Stimulated activated CD4-positive, alpha-beta T cell treated with anti-CD3 and anti-CD28 coated beads, Interleukin-4, amount 100 ng/mL, for 24 hours (primary cell): ENCODE measurements at places on chromosomes 5 and 9.
A peak's percentile ranks its signal among the peaks of the same experiment; 100 is the strongest.

- no peak for DNase-seq
These were observed 12.6 kb upstream of the COL23A1 start for GRCh38 chr5:178602752-178603151.

DNA sequence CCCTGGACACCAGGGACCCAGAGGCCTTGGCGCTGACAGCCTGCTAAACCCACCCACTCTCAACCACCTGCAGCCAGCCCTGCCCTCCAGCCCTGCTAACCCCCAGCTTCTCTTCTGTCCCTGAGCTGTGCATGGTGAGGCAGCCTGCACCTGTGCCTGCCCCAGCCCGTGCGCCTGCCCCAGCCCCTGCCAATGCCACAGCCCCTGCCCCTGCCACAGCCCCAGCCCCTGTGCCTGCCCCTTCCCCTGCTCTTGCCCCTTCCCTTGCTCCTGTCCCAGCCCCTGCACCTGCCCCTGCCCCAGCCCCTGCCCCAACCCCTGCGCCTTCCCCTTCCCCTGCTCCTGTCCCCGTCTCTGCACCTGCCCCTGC lies 43.3 kb upstream of the IRX4 start:
- DNase-seq, result no peak

GRCh38 chr9:23492126-23493002 lies 333.7 kb downstream of the ELAVL2 start:
- no peak for DNase-seq

DNA sequence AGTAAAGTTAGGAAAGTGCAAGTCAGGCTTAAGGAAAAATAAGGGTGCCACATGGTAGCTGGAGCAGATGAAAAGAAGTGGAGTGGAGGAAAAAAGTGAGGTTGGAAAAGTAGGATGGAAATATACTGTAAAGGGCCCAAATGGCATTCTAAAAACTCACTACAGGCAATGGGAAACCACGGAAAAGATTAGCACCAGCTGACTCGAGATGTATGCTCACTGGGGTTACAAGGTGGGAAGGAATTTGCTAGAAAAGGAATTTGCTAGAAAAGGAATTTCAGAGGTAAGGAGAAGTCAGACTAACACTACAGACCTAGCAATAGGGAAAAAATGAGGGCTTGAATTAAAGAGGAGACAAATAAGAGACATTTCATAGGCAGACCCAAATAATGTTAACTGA lies 3.6 kb downstream of the PSMD5 start:
- no peak for DNase-seq

DNA sequence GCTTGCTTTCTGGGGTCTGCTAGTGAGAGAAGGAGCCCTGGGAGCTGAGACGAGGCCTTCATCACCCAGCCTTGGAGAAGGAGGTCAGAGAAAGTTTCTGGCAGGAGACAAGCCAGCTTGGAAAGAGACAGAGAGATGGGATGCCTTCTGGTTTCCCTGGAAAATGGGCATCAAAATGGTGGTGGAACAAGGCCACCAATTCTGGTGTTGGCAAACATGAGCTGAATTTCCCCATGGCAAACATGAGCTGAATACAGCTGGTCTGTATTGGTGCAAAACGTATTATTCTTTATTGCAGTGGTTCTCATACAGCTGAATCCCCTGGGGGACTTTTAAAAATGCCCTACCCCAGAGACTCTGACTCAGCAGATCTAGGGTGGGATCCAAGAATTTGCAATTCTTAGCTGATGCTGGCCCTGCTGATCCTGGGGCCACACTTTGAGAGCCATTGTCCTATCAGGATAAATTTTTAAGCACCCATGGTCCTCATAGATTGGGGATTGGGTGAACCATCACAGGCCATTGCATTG lies 39.1 kb upstream of the S1PR3 start:
- DNase-seq, result no peak

DNA sequence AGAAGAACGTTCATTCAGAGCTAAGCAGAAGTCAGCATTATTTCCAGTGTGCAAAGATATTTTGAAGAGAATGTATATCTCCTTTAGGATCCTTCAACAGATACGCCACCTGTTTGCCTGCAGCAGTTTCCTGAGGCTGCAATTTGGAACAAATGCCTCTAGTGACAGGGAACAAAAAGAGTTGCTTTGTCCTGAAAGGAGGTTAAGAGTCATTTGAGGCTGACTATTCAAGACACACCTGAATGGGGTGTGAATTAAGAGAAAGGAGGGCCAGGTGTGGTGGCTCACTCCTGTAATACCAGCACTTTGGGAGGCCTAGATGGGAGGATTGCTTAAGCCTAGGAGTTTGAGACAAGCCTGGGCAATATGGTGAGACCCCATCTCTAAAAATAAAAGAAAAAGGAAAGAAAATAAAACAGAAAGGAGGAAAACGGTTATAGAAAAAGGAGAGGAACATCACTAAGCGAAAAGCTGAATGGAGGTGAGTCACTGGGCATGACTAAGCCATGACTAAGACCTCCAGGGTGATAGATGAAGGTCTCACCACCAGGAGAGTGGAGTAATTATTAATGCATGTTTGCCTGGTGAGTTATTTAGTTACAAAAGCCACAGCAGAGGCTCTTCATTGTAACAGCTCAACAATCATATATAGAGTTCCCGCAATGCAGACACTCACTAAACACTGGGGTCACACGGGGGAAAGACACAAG lies 255.2 kb upstream of the TNC start:
- peak; percentile 33 for DNase-seq

DNA sequence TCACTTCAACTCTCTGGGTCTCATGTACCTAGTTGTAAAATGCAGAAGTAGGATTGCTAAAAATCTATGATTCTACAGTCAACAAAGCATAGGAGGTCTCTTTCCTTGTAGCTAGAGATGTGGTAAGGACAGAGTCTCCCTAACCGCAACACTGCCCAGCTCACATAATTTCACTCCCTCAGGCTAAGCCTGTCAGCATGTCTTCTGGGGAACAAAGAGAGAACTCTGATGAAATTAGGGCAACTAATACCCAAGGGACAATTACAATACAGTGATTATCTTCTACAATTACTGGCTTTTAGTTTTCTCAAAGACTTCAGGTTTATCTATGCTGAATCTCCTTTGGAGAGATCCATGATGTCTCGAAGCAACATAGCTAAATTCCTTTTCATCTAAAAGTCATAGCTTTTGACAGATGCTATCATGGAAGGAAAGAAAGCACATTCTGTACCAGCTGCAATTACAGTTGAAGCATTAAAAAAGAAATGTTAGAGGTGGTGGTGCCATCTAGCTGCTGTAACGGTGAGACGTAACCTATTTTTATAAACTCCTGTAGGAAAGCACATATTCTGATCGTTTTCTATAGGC lies 141.1 kb upstream of the TARS1 start:
- DNase-seq, result no peak

DNA sequence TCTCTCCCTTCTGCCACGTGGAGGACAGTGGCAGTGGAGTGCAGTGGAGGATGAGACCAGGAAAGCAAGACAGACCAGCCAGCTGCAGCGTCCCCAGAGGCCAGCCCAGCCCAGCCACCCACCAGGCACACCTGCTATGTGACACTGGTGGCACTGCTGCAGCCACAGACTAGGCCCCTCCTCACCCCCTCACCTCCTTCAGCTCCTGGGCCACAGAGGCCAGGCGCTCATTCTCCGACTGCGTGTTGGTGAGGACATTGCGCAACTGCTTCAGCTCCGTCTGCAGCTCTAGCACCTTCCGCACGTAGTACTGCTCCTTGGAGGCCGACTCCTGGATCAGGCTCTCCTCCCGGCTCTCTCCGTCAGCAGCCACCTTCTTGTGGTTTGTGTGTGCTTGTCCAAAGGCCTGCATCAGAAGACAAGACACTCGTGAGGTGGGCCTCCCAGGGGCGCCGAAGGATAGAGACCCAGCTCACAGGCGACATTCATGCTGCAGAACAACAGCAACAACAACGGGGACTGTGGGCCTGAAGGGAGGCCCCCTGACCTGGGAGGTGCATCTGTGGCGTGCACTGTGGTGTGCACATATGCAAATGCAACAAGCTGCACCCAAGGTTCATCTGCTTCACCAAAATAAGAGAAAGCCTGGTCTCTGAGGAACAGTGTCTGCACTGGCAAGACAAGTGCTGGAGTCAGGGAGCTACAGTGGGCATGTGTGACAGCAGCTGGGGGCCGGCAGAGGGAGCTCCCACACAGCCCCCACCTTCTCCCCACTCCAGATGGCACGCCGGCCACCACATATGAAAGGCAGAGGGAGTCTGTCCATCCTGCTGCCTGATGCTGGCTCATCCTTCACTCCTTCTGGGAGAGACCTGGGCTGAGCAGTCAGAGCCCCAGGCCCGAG lies 35.5 kb downstream of the BICD2 start:
- DNase-seq, result no peak

DNA sequence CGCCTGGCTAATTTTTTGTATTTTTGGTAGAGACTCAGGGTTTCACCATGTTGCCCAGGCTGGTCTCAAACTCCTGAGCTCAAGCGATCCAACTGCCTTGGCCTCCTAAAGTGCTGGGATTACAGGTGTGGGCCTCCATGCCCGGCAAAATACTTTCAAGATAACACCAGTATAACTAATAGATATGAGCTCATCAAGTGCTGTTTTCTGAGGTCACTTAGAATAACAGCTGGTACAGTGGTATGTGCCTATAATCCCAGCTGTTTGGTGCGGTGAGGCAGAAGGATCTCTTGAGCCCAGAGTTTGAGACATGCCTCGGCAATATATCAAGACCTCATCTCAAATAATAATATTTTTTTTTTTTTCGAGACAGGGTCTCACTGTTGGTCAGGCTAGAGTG lies 30.5 kb upstream of the CREBRF start:
- DNase-seq, result no peak

DNA sequence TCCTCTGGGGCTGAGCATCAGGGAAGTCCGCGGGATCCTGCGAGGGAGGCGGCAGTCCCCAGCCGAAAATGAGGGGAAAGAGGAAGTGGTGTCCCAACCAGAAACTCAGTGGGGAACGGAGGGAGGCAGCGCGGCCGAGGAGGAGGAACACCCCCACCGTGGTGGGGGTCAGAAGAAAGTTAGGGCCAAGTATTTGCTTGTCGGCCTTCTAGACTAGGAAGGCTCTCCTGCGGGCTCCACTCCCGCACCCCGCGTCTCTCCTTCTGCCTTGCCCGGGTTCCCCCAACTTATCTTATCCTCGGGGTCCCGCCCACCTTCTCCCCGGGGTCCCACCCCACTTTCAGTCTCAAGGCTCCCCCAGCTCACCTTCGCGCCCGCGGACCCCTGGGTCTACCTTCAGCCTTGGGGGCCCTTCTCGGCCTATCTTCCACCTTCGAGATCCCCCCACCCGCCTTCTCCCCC lies 557 bp upstream of the PHF2 start:
- DNase-seq, result peak; percentile 53

DNA sequence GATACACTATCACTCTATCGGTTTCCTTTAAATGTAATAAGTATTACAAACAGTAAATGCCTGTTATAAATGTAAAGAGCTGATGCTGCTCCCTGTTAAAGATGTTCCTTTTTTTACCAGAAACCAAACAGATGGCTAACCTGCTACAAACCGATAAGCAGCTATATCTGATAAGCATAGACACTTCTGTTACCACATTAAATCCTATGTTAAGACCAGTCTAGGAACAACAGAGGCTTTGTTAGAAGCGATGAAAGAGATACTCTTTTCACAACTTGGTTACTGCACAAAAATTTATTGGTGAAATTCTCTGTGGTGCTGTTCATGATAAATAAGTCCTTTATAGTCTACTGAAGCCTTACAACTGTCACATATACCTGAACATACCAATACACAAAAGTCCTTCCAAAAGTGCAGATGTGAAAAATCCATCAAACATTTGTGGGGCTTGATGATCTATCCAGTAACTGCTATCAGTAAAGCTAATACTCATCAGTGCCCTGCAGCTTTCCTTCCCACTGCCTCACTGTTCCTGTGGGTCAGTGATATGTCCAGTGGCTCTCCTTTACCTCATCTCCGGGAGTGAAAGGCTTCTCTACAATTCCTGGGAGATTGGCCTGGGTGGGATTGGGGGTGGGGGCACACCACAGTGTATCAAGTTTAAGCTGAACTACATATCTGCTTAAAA lies 25.8 kb upstream of the PRXL2C start:
- DNase-seq, result no peak

DNA sequence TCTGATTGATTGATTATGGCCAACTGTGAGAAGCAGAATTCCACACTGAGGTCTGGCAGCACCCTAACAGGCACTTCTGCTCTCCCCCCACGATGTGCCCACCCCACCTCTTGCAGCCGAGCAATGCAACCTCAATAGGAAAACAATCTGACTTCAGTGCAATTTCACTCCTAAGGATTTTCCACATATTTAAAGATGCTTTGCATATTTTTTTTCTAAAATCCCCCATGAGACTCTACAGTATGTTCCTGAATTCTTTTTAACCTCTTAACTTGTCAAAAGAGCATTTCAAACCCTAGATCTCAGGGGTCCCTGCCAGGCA lies 243.1 kb downstream of the AUH start:
- DNase-seq, result no peak

- no peak for DNase-seq
These were observed 6.0 kb downstream of the DNAI1 start for GRCh38 chr9:34464571-34464970.

GRCh38 chr9:111016426-111017045 lies 21.7 kb downstream of the LPAR1 start:
- DNase-seq, result no peak

GRCh38 chr9:109923471-109923760 lies 143.4 kb downstream of the PALM2AKAP2 start:
- no peak for DNase-seq

GRCh38 chr5:106833517-106833916 lies 837.2 kb downstream of the EFNA5 start:
- DNase-seq, result no peak
